ENCODE measurements at places on chromosomes 4 and X.

GRCh38 chr4:72318421-72319170 is 250.4 kb downstream of the ADAMTS3 start:
- DNase-seq = no peak

DNA sequence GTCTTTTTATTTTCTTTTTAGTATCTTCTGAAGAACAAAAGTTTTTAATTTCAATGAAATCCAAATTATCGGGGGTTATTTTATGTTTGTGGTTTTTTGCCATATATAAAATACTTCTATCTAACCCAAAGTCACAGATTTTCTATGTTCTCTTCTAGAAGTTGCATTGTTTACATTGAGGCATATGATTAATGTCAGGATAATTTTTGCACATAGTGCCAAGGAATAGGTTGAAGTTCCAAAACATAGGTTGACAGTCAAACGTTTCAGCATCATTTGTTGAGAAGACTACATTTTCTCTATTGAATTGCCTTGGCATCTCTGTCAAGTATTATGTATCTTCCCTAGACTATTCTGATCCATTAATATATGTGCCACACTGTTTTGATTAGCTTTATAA is 64.5 kb downstream of the ANKRD17 start:
- no peak for DNase-seq

- no peak for DNase-seq
These were observed 7.6 kb upstream of the DIPK2B start for GRCh38 chrX:45208121-45208856.

GRCh38 chr4:16202598-16202997 is 23.7 kb downstream of the TAPT1 start:
- no peak for DNase-seq

DNA sequence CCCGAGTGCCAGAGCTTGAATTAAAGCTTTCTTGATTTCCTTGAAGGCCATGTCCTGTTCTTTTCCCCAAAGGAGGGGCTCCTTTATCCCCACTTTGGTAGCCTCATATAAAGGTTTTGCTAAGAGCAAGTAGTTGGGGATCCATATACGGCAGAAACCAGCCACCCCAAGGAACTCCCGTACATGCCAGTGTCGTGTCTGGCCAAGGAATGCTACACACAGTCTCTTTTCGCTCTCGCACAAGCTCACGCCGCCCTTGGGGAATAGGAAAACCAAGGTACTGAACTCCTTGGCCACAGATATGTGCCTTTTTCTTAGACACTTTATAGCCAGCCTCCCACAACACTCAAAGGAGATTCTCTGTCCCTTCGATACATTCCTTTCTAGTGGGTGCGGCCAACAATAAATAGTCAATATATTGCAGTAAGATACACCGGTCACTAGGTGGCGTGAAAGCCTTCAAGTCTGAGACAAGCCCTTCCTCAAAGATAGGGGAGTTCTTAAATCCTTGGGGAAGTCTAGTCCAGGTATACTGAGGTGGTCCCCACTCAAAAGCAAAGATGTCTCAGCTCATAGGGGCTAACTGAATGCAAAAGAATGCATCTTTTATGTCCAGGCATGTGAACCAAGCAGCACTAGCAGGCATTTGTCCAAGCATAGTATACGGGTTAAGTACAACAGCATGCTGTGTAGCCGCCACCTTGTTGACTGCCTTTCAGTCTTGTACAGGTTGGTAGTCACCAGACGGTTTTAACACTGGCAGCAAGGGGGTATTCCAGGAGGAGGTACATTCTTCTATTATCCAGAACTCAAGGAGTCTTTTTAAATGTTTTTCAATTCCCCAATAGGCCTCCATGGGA is 57.8 kb upstream of the XAGE1B start:
- peak; percentile 80 for DNase-seq

- peak; percentile 81 for DNase-seq
These were observed 41.1 kb downstream of the LUZP4 start for GRCh38 chrX:115330498-115331168.

GRCh38 chr4:134740290-134740689 is 538.7 kb upstream of the PABPC4L start:
- DNase-seq = no peak

GRCh38 chr4:40573593-40574311 is 55.9 kb downstream of the RBM47 start:
- no peak for DNase-seq

- no peak for DNase-seq
These were observed 69.1 kb downstream of the RHOH start for GRCh38 chr4:40265910-40266274.

DNA sequence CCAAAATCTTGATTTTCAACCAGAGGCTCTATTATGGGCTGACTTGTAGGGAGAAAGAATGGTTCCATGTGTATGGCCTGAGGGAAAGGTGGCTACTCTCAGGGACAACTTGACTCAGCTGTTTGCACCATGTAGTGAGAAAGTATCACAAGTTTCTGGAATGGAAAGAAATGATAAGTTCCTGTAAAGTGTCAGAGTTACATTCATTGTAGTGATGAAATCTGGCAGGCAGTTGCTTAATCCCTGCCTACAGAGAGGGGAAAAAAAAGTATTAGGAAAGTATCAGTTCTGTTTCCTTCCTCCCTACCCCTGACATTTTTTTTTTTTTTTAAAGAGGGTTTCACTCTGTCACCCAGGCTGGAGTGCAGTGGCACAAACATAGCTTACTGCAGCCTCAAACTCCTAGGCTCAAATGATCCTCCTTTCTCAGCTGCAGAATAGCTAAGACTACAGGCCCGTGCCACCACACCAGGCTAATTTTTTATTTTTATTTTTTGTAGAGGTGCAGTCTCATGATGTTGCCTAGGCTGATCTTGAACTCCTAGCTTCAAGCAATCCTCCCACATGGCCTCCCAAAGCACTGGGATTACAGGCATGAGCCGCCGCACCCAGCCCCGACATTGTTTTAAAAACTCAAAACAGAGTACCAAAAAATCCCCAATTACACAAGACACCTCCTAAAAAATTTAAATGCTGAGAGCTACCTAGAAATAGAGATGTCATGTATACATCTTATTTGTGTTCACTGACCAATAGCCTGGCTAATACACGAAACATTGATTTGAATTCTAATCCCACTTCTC is 4.8 kb upstream of the FBXL5 start:
- DNase-seq = no peak

GRCh38 chr4:62075521-62075920 is 875.4 kb downstream of the ADGRL3 start:
- DNase-seq = no peak

- peak; percentile 19 for DNase-seq
These were observed 58.0 kb upstream of the DDX3X start for GRCh38 chrX:41275661-41276609.

DNA sequence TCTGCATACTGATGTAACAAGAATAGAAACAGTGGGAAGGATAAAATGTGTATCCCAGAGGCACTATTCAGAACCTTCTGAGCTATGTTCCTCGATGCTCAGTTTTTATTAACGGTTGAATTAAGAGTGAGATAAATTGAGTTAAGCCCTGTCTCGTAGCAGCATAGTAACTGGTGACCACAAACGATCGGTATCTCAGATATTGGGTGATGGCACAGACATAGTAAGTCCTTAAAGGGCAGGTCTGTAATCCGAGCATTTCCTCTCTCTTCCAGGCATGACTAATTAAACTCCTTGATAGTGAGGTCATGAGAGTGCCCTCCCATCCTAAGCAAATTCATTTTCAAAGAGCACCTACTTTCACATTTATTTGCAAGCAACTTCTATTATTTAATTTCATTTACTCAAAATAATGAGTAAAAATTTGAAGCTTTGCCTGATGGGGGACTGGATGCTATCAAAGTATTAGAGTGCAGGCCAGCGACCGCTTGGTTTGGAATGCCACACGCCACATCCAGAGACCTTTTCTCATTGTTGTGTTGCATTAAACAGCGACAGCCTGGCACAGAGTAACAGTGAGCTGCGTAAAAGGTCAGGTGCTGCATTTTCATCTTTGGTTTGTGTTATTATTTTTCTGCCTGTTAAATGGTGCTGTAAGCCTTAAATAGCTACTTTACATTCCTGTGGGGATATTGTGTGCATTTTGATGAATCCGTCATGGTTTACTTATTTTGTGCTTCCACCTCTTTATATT is 101.9 kb downstream of the PCDH7 start:
- no peak for DNase-seq

- DNase-seq = no peak
These were observed 245.4 kb downstream of the DCLK2 start for GRCh38 chr4:150323406-150324325.

GRCh38 chrX:38006291-38006690 is at the start of gene SYTL5:
Gene SYTL5, plus strand, starts transcription at chrX:38006553. Its CDS starts 27,337 bp downstream, at chrX:38033890.
- peak; percentile 23 for DNase-seq

- DNase-seq = no peak
These were observed 35.7 kb downstream of the HAND2 start for GRCh38 chr4:173494013-173494970.

DNA sequence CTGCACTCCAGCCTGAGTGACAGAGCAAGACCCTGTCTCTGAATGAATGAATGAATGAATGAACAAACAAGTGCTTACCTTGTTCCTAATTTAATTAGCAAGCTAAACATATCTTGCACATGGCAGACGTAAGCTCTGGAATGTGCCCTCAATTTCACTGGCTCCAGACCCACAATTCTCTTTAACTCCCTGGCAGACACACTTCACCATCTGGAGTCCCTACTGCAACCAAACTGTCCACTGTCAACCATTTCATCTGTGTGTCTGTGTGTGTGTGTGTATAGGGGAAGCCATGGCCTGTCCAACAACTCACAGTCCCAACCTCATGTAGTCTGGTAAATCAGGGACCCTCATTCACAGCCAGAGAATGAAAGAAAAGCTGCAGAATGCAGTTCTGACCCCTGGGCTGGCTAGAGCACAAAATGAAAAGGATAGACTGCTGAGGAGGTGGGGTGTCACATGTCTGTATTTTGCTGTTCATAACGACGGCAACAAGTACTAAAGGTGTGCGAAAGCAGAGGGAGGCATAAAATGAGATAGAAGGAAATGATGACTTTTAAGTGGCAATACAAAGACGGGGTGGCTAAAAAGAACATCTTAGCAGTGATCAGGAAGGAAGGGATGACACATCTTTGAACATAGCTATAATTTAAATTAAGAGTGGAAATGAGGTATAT is 114.1 kb downstream of the TSPAN5 start:
- DNase-seq = no peak

GRCh38 chrX:153334654-153335295 is 822 bp downstream of the ZNF275 start:
- no peak for DNase-seq
